CD14-positive monocyte (primary cell): ENCODE measurements at places on chromosomes 11 and 22. TPM values are rescaled to one million over a fixed set of nuclear protein-coding genes. Genes with fewer than 3 reads are reported as not detected.

The BANF1 gene
- 175 TPM for polyA plus RNA-seq

DNA sequence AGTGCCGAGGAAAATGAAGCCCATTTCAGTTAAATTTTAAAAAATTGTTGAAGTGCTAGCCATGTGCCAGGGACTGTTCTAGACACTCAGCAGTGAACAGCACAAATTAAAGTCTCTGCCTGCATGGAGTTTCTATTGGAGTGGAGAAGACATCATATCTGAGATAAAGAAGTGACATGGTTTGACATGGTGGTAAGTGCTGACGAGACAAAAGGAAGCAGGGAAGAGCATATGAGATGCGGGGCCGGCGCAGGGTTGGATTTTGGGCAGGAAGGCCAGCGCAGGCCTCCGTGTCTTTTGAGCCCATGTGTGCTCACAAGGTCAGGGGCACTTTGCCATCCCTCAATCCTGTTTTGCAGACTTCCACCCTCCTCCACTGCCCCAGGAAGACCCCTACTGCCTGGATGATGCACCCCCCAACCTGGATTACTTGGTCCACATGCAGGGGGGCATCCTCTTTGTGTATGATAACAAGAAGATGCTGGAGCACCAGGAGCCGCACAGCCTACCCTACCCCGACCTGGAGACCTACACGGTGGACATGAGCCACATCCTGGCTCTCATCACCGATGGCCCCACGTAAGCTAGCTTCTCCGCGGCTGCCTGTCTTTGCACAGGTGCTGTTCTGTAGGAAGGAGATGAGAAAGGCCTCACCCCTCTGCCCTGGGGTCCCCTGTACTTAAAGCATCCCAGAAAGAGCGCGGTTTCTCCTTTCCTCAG is 29.6 kb downstream of the AMPD3 start:
- no peak overlapping the region for H3K27ac ChIP-seq
- H3K36me3 ChIP-seq = peaks cover 96% of the 10 kb centered on the region
- no peaks in the 10 kb centered on the region for H3K4me1 ChIP-seq
- DNase-seq = no peak

- H3K27ac ChIP-seq = no peak overlapping the region
- H3K4me3 ChIP-seq = no peak overlapping the region
- H3K27me3 ChIP-seq = no peaks in the 10 kb centered on the region
- H3K36me3 ChIP-seq = no peaks in the 10 kb centered on the region
- H3K4me1 ChIP-seq = no peaks in the 10 kb centered on the region
These were observed 79.9 kb upstream of the SEPTIN5 start for GRCh38 chr22:19634226-19634975.

The CCDC73 gene
- polyA plus RNA-seq = 0.01 and 0.03 TPM in 2 replicates

The COMMD9 gene
- polyA plus RNA-seq = 105 and 127 TPM in 2 replicates

GRCh38 chr22:32158712-32159533 is at the start of gene C22orf42:
Gene C22orf42 (minus strand): TSS chr22:32159303. CDS start chr22:32159215, 88 bp downstream.
- no peak within 1 kb of the TSS for H3K4me3 ChIP-seq
- no peaks in the 10 kb centered on the region for H3K27me3 ChIP-seq
- no peak within 1 kb of the TSS for H3K27ac ChIP-seq
- DNase-seq = no peak
- peaks cover 4% of the 10 kb centered on the region for H3K4me1 ChIP-seq
- H3K36me3 ChIP-seq = no peaks in the 10 kb centered on the region

The APOA5 gene
- polyA plus RNA-seq = not detected

DNA sequence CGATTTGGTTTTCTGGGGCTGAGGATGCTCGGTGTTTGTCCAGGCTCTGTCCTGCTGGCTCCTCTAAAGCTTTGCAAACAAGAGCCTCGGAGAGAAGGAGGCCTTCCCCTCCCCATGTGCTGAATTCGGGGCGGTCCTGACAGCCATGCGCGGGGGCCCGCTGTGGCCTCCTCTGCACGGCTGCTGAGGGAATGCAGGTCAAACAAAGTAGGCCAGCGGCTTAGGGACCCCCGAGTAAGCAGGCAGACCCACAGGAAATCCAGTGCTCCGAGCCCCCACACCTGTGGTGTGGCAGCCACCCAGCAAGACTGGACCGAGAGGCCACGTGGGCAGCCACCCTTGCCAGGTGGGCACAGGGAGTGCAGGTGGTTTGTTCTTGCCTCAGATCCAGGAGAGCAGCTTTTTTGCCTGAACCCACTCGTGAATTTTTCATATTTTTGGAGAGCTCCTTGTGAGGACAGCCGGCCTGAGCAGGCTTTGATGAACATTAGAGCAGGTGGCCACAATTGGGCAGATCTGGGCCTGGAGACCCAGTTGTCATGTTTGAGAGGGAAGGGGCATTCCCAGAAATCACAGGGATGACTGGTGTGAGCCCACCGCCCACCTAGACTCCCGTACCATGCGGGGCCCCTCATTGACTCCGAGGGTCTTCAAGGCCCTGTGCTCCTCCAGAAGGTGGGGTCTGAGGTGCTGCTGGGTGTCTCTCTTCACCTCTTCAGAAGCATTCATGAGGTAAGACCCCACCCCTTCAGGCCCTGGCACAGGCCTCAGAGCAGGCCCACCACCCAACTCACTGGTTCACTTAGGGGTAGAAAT is 43.0 kb upstream of the KCNQ1OT1 start:
- peaks cover 26% of the 10 kb centered on the region for H3K4me1 ChIP-seq
- H3K36me3 ChIP-seq = peaks cover 5% of the 10 kb centered on the region
- H3K27me3 ChIP-seq = no peaks in the 10 kb centered on the region
- no peak overlapping the region for H3K4me3 ChIP-seq
- H3K27ac ChIP-seq = no peak overlapping the region

GRCh38 chr11:12090761-12091258 is 19.6 kb upstream of the MICAL2 start:
- DNase-seq = no peak
- peaks cover 76% of the 10 kb centered on the region for H3K4me1 ChIP-seq
- peak overlapping the region; percentile 50 for H3K27ac ChIP-seq
- no peaks in the 10 kb centered on the region for H3K36me3 ChIP-seq

The GGTLC3 gene
- polyA plus RNA-seq = not detected

The DENND5A gene
- polyA plus RNA-seq = 288 and 291 TPM in 2 replicates
